SHP77 treated with DMSO at 0.1 percent for 48 hours (cell line): ENCODE measurements at places on chromosomes 7 and 10.

DNA sequence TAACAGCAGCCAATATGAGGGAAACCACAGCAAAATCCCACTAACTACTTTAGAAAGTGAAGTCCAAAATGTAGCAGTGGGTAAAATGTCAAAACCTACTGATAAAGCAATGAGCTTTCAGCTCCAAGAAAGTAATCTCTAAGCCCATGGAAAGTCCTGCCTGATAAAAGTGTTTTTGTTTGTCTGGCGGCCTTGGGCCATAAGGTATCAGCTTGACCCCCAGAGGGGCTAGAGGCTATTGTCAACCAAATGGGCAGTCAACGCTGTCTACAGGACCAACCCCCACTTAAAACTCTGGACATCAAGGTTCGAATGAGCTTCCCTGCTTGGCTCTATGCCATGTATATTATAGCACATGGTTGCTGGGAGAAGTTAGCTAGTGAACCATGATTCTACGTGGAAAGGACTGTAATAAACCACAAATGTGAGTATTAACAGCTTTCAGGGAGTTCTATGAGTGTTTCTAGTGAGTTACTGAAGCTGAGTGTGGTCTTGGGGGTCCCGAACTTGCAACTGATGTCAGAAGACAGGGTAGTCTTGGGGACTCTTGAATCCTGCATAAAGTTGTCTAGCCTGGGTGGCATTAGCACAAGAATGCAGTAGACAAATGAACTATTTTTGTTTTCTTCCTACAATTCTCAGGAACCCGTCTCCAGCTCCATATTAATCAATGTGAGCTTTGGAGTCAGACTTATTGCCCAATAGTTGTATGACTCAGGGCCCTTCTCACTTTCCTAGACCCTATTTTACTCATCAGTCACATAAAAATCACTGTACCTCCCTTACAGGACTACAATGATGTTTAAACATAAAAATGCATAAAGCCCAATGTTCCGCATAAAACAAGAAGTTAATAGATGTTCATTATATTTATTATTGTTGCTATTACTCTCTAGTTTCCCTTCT is 164.9 kb downstream of the DGKI start:
- DNase-seq, result no peak

- no peak for DNase-seq
Observed at GRCh38 chr10:44911081-44911540, at the start of gene TMEM72. TSS of gene TMEM72 (plus strand) at chr10:44911337. CDS start at chr10:44911513, 176 bp downstream.

DNA sequence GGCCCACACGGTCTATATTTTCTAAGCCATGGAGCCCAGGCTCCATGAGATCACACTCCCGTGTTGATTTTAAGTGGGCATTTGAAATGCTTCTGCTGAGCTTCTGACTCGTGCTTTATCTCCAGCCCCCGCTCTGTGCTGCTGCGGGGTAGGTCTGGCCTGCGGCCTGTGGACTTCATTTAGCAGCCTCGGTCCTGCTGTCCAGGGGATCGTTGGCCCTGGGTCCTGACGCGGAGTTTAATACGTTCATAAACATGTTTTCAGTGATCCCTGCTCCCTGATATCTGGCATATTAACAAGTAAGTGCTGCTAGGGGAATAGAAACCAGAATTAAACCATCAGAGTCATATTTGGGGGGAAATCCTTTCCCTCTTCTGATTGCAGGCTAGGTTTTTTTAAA is 540.3 kb upstream of the MGMT start:
- DNase-seq, result no peak

DNA sequence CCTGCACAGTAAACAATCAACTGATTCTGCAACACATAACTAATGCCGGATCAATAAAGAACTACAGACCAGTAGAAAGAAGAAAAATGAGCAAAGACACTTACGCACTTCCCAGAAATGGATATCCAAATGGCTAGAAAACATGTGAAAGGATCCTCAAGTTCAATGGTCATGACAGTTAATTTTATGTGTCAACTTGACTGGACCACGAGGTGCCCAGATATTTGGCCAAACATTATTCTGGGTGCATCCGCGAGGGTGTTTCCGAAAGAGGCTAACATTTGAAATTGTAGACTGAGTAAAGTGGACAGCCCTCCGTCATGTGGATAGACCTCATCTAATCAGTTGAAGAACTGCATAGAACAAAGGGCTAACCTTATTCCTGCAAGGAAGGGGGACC is 102.0 kb downstream of the SFMBT2 start:
- DNase-seq, result no peak

DNA sequence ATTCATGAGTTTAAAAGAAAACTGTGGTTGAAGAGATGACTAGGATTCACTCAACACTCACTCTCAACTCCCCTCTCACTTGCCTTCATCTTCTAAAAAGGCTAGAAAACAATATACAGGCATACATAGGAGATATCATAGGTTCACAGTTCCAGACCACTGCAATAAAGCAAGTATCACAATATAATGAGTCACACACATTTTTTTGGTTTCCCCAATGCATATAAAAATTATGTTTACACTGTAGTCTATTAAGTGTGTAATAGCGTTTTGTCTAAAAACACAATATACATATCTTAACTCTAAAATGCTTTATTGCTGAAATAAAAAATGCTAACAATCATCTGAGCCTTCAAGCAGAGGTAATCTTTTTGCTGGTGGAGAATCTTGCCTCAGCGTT is 104.9 kb upstream of the PDE1C start:
- DNase-seq, result no peak

- no peak for DNase-seq
Observed at GRCh38 chr7:71772779-71773178, 639.4 kb downstream of the CALN1 start.

- no peak for DNase-seq
Observed at GRCh38 chr7:44292420-44292817, 33.0 kb downstream of the CAMK2B start.

GRCh38 chr10:23197416-23197861 is 5.3 kb downstream of the PTF1A start:
- DNase-seq, result peak; percentile 89

DNA sequence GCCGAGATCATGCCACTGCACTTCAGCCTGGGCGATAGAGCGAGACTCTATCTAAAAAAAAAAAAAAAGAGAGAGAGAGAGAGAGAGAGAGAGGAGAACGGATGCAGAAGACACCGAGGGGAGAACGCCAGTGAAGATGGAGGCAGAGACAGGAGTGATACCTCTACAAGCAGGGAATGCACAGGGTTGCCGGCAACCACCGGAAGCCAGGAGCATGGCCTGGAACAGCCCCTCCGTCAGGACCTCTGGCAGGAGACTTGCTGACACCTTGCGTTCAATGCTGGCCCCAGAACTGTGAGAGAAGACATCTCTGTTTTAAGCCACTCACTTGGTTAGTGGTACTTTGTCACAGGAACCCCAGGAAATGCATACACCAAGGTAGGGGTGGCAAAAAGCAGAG is 38.1 kb upstream of the DUSP5 start:
- DNase-seq, result peak; percentile 48

GRCh38 chr7:18345641-18346234 is 149.8 kb upstream of the HDAC9 start:
- DNase-seq, result peak; percentile 58

- no peak for DNase-seq
Observed at GRCh38 chr10:9097206-9097990, 1042.9 kb downstream of the GATA3 start.

- DNase-seq, result no peak
Observed at GRCh38 chr7:44231088-44231487, 30.3 kb downstream of the YKT6 start.

DNA sequence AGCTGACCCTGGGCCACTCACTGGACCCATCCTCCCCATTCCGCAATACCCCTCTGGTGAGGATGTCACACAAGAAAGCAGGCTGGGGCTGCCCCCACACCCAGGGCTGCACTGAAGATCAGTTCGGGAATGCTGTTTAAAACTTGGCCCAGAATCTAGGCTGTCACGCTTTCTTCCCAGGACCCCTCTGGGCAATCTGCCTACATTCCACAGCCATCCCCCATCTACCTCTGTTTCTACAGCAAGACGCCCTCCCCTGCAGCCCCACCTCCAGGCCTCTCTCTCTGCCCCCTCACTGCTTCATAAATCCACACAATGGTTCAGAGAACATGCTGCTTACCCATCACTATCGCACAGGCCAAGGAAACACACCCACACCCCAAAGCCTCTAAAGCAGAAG is 36.1 kb downstream of the XPNPEP1 start:
- DNase-seq, result no peak

DNA sequence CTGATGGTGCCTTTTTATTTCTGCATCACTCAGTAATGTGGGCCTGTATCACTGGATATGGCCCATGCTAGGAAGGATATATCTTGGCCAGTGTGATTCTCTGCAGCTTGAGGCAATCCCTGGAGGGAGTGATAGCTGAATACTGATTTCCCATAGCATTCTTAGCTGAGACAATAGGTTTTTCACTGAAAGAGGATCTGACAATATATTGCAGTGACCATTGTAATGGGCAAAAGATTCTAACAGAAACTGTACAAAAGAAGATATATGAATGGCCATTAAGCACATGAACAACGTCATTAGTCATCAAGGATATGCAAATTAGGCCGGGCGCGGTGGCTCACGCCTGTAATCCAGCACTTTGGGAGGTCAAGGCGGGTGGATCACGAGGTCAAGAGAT is 117.8 kb downstream of the KAT6B start:
- DNase-seq, result no peak

GRCh38 chr7:138116141-138116540 is 39.9 kb downstream of the AKR1D1 start:
- DNase-seq, result no peak

DNA sequence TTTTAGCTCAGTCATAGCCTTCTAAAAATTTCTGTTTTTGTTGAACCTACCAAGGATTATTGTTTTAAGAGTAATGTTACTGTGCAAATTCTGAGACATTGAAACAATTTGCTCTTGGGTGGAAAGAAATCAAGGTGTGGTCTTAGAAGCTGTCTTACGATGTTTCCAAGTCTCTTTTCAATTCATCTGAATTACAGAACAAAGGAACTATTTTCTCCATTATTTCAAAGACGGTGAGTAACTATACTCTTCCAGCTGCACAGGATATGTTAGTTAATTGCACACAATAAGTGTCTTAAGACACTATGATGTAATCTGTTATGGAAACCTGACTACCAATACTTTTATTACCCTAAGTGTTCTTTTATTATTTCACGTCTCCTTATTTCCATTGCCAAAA is 106.8 kb upstream of the POM121L12 start:
- DNase-seq, result no peak

GRCh38 chr10:28157379-28157778 is 145.5 kb downstream of the MPP7 start:
- no peak for DNase-seq

- no peak for DNase-seq
Observed at GRCh38 chr7:120064565-120064964, 208.4 kb upstream of the KCND2 start.

- DNase-seq, result no peak
Observed at GRCh38 chr10:14879124-14879927, 660 bp downstream of the SUV39H2 start.

- no peak for DNase-seq
Observed at GRCh38 chr7:84941936-84942335, 244.9 kb downstream of the SEMA3D start.

GRCh38 chr10:59281861-59282260 is 80.5 kb downstream of the FAM13C start:
- no peak for DNase-seq

- no peak for DNase-seq
Observed at GRCh38 chr10:99521765-99522469, 10.8 kb upstream of the NKX2-3 start.

DNA sequence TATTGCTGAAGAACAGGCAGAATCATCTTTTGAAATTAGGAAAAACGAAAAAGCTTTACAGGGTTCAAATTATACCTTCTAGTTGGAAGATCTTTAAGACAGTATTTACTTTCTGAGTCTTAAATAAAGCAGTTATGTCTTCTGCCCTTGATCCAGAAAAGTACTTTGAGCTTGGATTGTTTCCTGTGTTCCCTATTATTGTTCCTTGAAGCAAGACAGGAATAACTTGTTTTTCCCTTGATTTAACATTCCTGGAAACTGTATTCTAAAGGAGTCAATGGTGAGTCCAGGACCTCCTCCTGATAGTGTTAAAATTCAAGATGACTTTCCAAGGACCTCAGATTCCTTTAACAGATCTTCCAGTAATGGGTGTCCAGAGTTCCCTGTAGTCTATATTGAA is 74.3 kb upstream of the GATA3 start:
- no peak for DNase-seq

- no peak for DNase-seq
Observed at GRCh38 chr10:99658622-99659030, 683 bp upstream of the ENTPD7 start.

DNA sequence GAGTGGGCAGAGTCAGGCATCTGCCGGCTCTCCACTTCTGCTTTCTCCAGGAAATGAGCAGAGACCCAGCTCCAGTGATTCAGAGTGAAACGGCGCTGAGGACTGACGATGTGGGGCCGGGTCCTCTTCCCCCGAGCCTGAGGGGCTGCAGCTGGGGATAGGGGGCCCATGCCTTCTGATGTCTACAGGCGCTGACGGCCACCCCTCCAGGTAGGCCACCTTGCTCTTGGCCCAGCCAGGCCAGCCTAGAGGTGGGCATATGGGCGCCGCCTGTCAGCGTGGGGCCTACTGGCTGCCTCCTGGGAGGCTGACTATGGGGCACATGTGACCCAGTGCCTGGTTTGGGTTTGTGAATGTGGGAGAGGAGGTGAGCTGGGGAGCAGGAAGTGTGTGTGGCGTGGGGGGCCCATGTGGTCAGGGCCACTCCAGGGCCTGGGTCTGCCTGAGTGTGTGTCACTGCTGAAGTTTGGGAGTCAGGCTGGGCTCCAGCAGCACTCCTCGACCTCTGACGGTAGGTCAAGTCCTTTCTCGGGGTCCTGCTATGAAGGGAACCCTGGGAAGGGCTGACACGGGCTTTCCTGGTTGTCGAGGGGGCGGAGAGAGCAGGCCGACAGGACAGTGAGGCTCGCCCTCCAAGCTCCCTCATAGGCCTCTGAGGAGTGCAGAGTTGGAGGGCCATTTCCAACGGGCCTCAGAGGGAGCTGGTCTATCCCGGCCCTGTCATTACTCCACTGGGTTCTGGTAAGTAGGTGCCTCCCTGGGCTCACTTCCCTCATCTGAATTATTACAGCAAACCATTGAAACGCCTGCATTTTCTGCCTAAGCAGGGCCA is at the start of gene WDFY4:
WDFY4 (plus strand) TSS at position 82 of the 832 bp plus-strand sequence. CDS start 24,860 bp downstream, outside the sequence.
- DNase-seq, result no peak

- no peak for DNase-seq
Observed at GRCh38 chr10:43774234-43774769, 125.6 kb upstream of the ZNF32 start.

DNA sequence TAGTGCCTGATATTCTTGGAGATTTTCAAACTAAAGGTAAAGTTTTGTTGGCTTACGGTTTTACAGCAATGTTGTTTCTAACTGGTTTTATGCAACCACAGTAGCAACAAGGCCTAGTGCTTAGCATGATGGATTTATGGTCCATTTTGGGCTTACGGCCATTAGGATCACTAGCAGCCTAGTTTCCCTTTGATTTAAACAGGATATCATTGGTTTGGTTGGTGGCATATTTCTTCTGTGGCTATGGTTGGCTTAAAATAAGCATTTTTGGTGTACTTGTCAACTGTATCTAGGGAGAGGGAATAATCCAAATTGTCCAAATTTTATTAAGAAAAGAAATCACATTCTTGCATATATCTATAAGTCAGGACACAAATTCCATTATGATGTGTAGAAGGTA is 194.0 kb downstream of the HDAC9 start:
- no peak for DNase-seq

GRCh38 chr10:30178356-30178964 is 119.1 kb upstream of the JCAD start:
- no peak for DNase-seq
